ENCODE measurements at places on chromosomes 4 and X. TPM values are rescaled to one million over a fixed set of nuclear protein-coding genes. Genes with fewer than 3 reads are reported as not detected.

The PHOX2B gene
- not detected for total RNA-seq

The PCDH7 gene
- 13.0 TPM for total RNA-seq

The RBM46 gene
- total RNA-seq: not detected

The PCDH18 gene
- 2.4 TPM for total RNA-seq

The SLC25A43 gene
- 18.2 TPM for total RNA-seq

The TLR3 gene
- total RNA-seq: 2.4 TPM

The GAGE12J gene
- not detected for total RNA-seq

The GCNA gene
- total RNA-seq: 1.6 TPM

The GPR78 gene
- not detected for total RNA-seq

The FGF13 gene
- total RNA-seq: not detected

The DGAT2L6 gene
- total RNA-seq: not detected

The CRLF2 gene
- not detected for total RNA-seq

The F8A3 gene
- 5.3 TPM for total RNA-seq
